ENCODE measurements at places on chromosomes 12 and 14.

- DNase-seq: no peak
These were observed 18.6 kb upstream of the PLEKHG3 start for GRCh38 chr14:64685371-64686281.

GRCh38 chr14:27739657-27740156 is 1026.9 kb upstream of the FOXG1 start:
- no peak for DNase-seq

GRCh38 chr14:86035882-86036281 is 505.9 kb downstream of the FLRT2 start:
- DNase-seq: no peak

GRCh38 chr14:75279763-75280290 is 1.2 kb downstream of the FOS start:
- no peak for DNase-seq

GRCh38 chr12:91968076-91968776 is 177.4 kb downstream of the BTG1 start:
- DNase-seq: no peak

All from NCI-H2081 treated with DMSO at 0.1 percent for 48 hours (cell line).